ENCODE measurements at places on chromosomes 6 and 20.

GRCh38 chr20:9500121-9500520 lies 14.3 kb upstream of the LAMP5 start:
- no peaks in the 10 kb centered on the region for H3K4me1 ChIP-seq
- H3K36me3 ChIP-seq, result no peaks in the 10 kb centered on the region
- no peak overlapping the region for H3K4me3 ChIP-seq
- no peak for DNase-seq
- no peak overlapping the region for H3K27ac ChIP-seq

DNA sequence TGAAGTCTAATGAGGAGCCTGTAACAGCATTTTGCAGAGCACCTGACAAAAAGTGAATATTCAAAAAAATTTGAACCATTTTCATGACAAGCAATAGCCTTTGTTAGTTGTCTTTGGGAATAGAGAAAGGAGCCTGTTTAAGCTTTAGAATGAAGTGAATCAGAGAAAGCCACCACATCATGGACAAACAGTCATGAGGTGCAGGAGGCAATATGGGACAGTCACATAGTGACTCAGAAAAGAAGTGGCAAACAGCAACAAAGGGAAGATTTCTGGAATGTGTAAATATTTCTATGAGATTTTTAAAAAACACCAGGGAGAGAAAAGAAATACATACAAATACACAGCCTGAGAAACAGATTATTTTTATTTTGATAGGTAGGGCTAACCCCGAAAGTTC lies 6.6 kb downstream of the KLHL31 start:
- peaks cover 3% of the 10 kb centered on the region for H3K27me3 ChIP-seq
- H3K4me3 ChIP-seq, result no peak overlapping the region
- no peak for DNase-seq
- no peaks in the 10 kb centered on the region for H3K4me1 ChIP-seq
- H3K36me3 ChIP-seq, result no peaks in the 10 kb centered on the region

DNA sequence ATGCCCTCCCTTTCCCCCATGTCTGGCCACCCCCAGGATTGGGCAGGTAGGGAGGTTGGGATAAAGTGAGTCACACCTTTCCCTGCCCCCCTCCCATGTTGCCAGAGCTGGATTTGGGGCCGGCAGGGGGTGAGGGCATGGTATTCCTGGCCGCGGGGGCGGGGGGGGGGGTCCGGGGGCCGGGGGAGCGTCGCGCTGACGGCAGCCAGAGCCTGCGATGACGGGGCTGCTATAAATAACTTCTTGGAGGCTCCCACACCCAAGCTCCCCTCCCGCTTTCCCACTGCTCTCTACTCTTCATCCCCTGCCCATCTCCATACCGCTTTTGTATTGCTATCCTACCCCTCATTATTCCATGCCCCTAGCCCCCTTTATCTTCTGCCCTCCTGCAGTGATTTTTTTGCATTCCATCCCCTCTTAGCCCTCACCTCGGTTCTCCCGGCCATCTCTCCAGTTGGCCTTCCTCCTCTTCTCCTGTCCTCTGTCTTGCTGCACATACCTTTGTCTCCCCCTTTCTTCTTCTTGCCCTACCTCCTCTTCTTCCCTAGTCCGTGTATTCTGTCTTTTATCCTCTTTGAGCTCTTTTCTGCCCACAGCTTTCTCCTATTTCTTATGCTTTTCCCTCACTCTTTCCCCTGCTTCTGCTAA lies 13.8 kb downstream of the SYNGAP1 start:
- no peak for DNase-seq
- no peaks in the 10 kb centered on the region for H3K27me3 ChIP-seq
- H3K36me3 ChIP-seq, result peaks cover 13% of the 10 kb centered on the region
- no peak overlapping the region for H3K27ac ChIP-seq
- H3K4me3 ChIP-seq, result no peak overlapping the region

DNA sequence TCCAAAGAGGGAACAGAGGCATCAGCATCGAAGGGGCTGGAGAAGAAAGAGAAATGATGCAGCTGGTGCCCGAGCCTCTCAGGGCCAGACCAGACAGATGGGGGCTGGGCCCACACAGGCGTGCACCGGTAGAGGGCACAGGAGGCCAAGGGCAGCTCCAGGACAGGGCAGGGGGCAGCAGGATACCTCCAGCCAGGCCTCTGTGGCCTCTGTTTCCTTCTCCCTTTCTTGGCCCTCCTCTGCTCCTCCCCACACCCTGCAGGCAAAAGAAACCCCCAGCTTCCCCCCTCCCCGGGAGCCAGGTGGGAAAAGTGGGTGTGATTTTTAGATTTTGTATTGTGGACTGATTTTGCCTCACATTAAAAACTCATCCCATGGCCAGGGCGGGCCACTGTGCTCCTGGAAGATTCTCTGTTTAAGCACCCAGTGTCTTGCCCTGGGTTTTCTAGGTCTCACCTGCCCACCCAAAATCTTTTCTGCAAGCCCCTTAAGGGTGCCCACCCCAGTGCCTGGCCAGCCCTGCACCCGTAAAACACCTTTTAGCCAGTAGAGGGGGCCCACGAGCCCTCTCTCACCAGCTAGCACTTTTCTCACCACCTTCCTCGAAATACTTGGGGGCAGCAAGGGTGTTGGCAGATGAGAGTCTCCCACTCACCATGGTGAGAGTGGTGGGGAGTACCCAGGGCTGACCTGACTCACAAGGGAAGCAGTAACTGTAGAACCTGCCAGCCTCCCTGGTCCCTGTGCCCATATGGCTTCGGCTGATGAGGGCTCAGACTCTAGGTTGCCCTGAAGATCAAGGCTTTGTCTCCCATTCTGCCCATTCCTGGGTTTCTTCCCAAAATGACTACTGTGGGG lies 35.7 kb upstream of the ID1 start:
- peaks cover 5% of the 10 kb centered on the region for H3K36me3 ChIP-seq
- no peaks in the 10 kb centered on the region for H3K27me3 ChIP-seq
- peaks cover 14% of the 10 kb centered on the region for H3K4me1 ChIP-seq
- H3K27ac ChIP-seq, result no peak overlapping the region
- DNase-seq, result peak; percentile 54

DNA sequence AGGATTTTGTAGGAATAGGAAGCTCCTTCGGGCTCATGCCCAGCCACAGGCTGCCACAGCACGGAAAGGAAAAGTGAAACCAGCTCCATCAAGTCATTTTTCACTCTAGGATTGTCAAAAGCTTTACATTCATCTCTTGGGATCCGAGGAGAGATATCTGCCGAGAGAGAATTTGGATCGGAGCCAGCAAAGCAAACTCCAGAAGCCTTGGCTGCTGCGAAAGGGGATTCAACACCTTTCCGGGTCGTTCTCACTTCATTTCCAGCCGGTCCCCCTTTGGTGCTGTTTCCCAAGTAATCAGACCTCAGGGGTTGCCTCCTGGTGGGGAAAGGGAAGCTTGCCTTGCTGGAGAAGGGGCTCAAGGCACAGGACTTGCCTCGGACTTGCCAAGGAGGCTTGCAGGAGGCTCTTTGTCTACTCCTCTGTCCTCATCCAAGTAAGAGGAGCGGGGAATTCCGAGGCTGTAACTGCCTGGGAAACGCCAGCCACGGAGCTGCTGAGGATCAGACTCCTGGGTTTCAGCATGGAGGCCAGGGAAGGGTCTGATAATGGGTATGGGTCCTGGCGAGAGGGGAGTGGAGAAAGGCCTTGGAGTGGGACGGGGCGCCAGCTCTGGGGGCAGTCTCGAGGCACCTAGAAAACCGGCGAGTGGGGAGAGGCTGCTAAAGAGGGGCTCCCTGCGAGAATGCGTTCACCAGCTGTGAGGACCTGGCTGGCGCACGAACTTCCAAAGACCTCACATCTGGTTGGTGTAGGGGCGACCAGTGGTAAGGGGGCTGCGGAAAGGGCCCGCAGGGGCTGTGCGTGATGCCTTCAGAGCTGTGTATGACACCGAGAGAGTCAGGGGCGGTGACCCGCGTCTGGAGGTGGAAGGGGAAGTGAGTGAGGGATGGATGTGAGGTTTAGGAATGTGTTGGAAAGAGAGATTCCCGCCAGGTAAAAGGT lies 702 bp downstream of the ETV7 start:
- H3K27me3 ChIP-seq, result peaks cover 6% of the 10 kb centered on the region
- peaks cover 15% of the 10 kb centered on the region for H3K4me1 ChIP-seq
- peak overlapping the region; percentile 89 for H3K4me3 ChIP-seq
- peak; percentile 53 for DNase-seq

DNA sequence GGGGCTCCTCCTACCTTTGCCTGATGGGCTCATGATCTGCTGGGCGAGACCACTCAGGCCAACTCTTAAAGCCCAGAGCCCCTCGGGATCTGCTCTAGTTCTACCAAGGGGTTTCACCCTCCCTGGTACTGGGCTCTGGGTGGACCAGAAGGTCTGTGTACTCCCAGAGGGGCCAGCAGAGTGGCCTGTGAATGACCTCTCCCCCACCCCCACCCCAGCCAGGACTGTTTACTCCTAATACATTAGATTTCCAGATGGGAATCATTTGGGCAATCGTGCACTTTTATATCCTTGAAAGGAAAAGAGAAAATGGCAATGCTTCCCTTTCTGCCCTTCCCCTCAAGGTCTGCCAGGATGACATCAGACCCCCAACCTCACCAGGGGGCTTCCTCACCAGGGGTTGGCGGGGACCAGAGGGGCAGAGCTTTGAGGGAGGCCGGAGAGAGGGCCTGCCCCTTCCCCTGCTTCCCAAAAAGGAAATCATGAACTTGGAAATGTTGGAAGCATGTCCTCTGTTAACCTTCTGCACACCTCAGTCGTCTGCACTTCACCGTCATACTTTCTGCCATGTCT lies 37.1 kb upstream of the PMEPA1 start:
- DNase-seq, result no peak
- peaks cover 4% of the 10 kb centered on the region for H3K27me3 ChIP-seq
- no peaks in the 10 kb centered on the region for H3K36me3 ChIP-seq
- H3K4me1 ChIP-seq, result peaks cover 4% of the 10 kb centered on the region

DNA sequence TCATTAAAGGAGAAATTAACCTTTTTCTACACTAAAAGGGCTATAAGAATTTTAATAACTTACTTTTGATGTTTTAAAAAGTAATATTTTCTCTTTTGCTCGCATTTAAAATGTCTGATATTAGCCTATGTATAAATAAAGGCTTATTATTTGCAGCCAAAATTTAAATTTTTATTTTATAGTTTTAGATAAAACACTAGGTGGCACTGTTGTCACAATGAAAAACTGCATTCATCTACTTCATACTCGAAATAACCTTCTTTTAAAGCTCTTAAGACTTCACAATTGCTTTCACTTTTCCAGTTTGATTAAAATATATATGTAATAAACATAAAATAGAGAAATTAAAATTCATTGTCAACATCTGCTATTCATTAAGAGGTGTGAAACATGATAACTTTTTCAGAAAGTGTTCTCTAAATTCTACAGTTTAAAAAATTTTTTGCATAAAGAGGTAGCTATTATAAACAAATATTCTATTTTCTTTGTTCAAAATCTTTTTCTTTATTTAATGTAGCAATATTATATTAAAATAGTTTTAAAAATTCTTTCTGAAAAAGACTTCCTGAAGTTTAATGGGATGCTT lies 78.8 kb upstream of the DEFB112 start:
- H3K4me1 ChIP-seq, result no peaks in the 10 kb centered on the region
- no peaks in the 10 kb centered on the region for H3K27me3 ChIP-seq
- H3K36me3 ChIP-seq, result no peaks in the 10 kb centered on the region
- no peak for DNase-seq
- H3K27ac ChIP-seq, result no peak overlapping the region
- no peak overlapping the region for H3K4me3 ChIP-seq

DNA sequence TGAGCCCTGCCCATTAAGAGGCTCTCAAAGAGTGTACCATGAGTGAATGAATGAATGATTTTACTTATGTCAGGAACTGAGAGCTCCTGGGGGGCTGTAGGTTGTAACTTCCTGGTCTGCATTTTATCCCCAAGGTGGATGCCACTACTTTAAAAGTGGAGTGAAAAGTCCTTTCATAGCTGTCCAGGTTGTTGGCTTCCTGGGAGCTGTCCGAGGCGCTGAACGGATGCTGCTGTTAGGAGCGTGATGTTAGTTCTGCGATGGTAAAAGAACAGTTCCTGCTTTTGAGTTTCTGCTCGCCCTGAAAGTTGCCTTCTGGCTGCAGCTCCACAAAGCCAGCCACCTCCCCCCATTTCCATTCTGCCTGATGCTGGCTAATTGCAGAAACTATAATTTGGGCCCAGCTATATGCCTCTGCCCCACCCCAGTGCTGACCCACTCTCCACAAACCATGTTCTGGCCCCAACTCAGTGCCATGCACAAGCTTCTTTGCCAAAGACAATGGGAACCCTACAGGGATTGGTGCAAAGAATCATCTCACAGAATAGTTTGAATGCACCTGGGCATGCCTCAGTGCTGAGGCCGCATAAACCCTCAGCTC lies 330.9 kb upstream of the CDH4 start:
- H3K4me3 ChIP-seq, result no peak overlapping the region
- H3K27me3 ChIP-seq, result no peaks in the 10 kb centered on the region
- H3K27ac ChIP-seq, result no peak overlapping the region
- DNase-seq, result peak; percentile 1

DNA sequence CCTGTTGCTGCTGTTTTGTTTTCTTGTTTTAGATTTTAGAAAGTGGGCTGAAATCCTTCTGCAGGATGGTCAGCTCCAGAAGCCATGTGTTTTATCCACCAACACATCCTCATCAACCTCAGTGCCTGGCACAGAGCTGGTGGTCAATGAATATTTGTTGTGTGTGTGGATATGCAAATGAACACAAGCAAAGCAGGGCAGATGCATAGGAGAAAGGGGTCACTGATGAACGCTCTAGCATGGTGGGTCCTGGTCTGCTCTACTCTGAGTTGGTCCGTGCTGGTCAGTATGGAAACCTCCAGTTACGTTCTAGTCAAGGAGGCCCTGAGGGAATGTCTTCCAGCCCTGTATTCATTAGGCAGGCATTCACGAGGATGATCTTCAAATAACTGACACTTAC lies 682.5 kb downstream of the QKI start:
- no peaks in the 10 kb centered on the region for H3K4me1 ChIP-seq
- H3K27me3 ChIP-seq, result no peaks in the 10 kb centered on the region
- DNase-seq, result no peak

DNA sequence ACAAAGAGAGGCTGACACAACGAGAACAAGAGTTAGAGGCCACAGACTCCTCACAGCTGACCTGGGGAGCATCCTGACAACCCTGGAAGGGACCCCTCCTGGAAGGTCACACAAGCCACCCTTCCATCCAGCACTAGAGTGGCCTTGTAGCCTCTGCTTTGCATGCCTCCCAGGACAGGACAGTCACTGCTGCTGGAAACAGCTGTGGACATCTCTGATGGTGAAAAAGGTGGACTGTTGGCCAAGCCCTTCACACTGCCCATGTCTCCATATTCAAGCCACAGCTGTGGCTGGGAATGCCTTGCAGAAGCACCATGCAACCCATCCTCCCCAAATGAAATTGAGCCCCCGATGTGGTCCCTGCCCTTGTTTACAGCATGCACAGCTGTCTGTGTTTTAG lies 102.1 kb upstream of the SRSF6 start:
- H3K27me3 ChIP-seq, result no peaks in the 10 kb centered on the region
- H3K4me3 ChIP-seq, result no peak overlapping the region
- H3K27ac ChIP-seq, result no peak overlapping the region
- no peaks in the 10 kb centered on the region for H3K36me3 ChIP-seq
- no peaks in the 10 kb centered on the region for H3K4me1 ChIP-seq
- DNase-seq, result no peak

DNA sequence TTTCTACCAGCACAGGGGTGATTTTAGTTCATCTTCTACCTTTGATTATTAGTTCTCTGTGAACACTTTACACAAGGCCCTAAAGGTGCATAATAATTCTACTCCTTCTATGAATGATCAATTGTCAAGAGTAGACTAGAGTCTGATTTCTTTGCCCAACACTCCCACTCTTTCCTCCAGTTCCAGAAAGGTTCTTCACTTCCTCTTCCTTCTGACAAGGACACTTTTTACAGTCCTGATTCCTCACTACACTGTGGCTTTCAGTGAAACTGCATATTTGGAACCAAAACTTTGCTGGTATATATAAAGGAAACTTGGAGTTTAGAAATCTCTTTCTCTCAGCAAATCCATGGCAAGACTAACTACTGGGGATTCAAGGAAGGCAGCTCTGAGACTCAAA lies 10.6 kb upstream of the RSPO3 start:
- no peaks in the 10 kb centered on the region for H3K4me1 ChIP-seq
- no peak overlapping the region for H3K4me3 ChIP-seq
- no peak for DNase-seq
- no peak overlapping the region for H3K27ac ChIP-seq
- H3K27me3 ChIP-seq, result no peaks in the 10 kb centered on the region

All from CD8-positive, alpha-beta memory T cell (primary cell).